ENCODE measurements at places on chromosomes 6 and 20.

DNA sequence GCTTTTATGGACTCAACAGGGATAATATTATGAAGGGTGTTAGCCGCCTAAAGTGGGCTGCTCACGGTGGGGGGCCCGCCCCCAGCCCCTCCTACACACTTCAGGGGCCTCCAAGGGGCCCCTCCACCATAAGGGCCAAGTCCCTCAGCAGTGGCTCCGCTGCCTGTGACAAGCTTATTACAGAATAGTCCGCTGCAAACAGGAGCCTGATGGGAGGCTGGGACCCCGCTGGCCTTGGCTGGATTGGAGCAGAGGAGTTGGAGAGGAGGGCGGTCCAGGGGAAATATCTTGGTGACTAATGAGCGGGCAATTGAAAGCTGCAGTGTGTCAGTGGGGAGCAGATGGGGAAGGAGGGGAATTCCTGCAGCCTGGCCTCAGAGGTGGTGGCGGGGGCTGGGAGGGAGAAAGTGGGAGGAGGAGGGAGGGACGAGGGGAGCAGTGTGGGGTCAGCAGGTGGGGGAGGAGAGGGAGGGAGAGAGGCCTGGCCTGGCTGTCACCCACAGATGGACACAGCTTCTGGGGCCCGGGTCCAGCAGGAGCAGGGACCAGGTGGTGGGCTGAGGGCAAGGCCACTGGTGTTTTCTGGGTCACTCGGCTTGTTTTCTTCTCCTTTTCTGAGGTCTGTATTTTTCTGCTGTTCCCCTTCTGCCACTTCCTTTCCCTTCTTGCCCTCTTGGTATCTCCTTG is 57.6 kb upstream of the FOXP4 start:
- peaks cover 59% of the 10 kb centered on the region for H3K27me3 ChIP-seq
- H3K36me3 ChIP-seq = no peaks in the 10 kb centered on the region
- no peak overlapping the region for H3K27ac ChIP-seq
- no peaks in the 10 kb centered on the region for H3K4me1 ChIP-seq

GRCh38 chr20:32945710-32946221 is 58.5 kb downstream of the SUN5 start:
- no peak overlapping the region for H3K27ac ChIP-seq
- H3K4me1 ChIP-seq = no peaks in the 10 kb centered on the region
- no peaks in the 10 kb centered on the region for H3K27me3 ChIP-seq
- DNase-seq = no peak
- H3K36me3 ChIP-seq = no peaks in the 10 kb centered on the region

DNA sequence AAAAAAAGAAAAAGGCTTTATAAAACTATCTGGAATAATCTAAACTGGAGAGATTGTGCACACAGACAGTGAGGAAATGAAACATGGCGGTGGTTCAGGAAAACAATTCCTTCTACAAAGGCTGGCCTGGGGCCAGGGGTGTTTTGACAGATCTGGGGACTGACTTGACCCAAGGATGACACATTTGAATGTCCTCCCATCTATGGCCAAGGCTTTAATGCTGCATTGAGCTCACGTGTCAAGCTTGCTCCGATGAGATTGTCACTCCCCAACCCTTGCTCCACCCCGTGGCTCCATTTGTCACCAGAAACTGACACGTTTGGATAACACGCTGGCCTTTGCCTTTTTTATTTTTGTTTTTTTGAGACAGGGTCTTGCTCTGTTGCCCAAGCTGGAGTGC is 156.1 kb downstream of the ZFP64 start:
- DNase-seq = no peak
- H3K4me1 ChIP-seq = peaks cover 7% of the 10 kb centered on the region
- H3K36me3 ChIP-seq = no peaks in the 10 kb centered on the region

GRCh38 chr6:106360989-106361430 is 493 bp downstream of the CRYBG1 start:
- DNase-seq = no peak
- peaks cover 13% of the 10 kb centered on the region for H3K4me1 ChIP-seq
- H3K27ac ChIP-seq = no peak overlapping the region
- no peaks in the 10 kb centered on the region for H3K36me3 ChIP-seq
- H3K27me3 ChIP-seq = peaks cover 77% of the 10 kb centered on the region

GRCh38 chr6:99064834-99065233 is 117.1 kb upstream of the FBXL4 start:
- no peaks in the 10 kb centered on the region for H3K4me1 ChIP-seq
- H3K36me3 ChIP-seq = no peaks in the 10 kb centered on the region
- DNase-seq = no peak
- H3K27me3 ChIP-seq = no peaks in the 10 kb centered on the region
- H3K27ac ChIP-seq = no peak overlapping the region

DNA sequence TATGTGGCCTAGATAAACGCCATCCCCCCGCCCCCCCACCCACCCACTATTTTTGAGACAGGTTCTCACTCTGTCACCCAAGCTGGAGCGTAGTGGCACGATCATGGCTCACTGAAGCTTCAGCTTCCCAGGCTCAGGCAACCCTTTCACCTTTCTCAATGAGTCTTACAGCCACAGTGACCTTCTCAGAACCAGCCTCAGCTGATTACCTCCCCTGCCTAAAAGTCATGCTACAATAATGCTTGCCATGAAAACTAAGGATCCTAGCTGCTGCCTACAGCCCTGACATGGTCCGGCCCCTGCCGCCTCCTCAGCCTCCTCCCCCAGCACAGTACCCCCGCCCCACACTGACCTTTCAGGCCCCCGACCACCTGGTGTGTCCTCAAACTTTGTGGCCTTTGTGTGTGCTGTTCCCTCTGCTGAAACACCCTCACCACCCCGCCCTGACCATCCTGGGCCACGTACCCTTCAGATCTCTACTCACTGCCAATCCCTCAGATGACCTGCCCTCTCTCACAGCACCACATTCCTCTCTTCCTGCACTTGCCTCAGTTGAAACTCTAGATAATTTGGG is 31.3 kb downstream of the PNPLA1 start:
- no peaks in the 10 kb centered on the region for H3K36me3 ChIP-seq
- H3K27ac ChIP-seq = no peak overlapping the region
- no peak overlapping the region for H3K4me3 ChIP-seq
- DNase-seq = no peak

DNA sequence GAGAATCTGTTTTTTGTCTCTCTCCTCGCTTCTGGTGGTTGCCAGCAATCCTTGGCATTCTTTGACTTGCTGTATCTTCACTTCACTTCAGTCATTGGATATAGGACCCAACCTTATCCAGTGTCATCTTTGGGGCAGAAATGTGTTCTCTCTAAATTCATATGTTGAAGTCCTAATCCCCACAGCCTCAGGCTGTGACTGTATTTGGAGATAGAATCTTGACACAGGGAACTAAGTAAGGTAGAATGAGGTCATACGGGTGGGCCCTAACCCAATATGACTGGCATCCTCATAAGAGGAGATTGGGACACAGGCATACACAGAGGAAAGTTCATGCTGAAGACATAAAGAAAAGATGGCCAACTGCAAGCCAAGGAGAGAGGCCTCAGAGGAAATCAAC is 51.9 kb upstream of the TPD52L1 start:
- H3K27me3 ChIP-seq = no peaks in the 10 kb centered on the region
- H3K4me3 ChIP-seq = no peak overlapping the region
- no peaks in the 10 kb centered on the region for H3K36me3 ChIP-seq
- H3K27ac ChIP-seq = no peak overlapping the region
- H3K4me1 ChIP-seq = peaks cover 18% of the 10 kb centered on the region

DNA sequence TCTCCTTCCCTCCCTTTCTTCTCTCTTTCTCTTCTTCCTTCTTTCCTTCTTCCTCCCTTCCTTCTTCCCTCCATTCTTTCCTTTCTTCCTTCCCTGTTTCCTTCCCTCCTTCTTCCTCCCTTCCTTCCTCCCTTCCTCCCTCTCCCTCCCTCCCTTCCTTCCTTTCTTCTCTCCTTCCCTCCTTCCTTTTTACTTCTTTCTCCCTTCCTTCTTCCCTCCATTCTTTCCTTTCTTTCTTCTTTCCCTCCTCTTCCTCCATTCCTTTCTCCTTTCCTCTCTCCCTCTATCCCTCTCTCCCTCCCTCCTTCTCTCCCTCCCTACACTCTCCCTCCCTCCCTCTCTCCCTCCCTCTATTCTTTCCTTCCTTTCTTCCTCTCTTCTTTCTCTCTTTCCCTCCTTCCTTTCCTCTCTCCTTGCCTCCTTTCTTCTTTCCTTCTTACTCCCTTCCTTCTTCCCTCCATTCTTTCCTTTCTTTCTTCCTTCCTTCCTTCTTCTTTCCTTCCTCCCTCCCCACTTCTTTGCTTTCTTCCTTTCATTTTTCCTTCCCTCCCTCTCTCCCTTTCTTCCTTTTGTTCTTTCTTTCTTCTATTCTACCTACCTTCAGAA is 200.4 kb upstream of the SSTR4 start:
- H3K36me3 ChIP-seq = no peaks in the 10 kb centered on the region
- H3K4me3 ChIP-seq = no peak overlapping the region
- H3K4me1 ChIP-seq = no peaks in the 10 kb centered on the region

GRCh38 chr20:33570743-33571142 is 80.8 kb downstream of the CBFA2T2 start:
- no peaks in the 10 kb centered on the region for H3K27me3 ChIP-seq
- peaks cover 39% of the 10 kb centered on the region for H3K4me1 ChIP-seq
- H3K27ac ChIP-seq = no peak overlapping the region
- no peak overlapping the region for H3K4me3 ChIP-seq
- no peak for DNase-seq

GRCh38 chr6:131602781-131603312 is 25.2 kb downstream of the MED23 start:
- H3K4me1 ChIP-seq = peaks cover 4% of the 10 kb centered on the region
- no peak overlapping the region for H3K4me3 ChIP-seq
- H3K36me3 ChIP-seq = peaks cover 95% of the 10 kb centered on the region
- DNase-seq = no peak

GRCh38 chr6:53151676-53152075 is 3.0 kb upstream of the GCM1 start:
- H3K4me3 ChIP-seq = no peak overlapping the region
- no peak for DNase-seq
- peaks cover 5% of the 10 kb centered on the region for H3K27me3 ChIP-seq
- H3K27ac ChIP-seq = no peak overlapping the region
- no peaks in the 10 kb centered on the region for H3K36me3 ChIP-seq
- no peaks in the 10 kb centered on the region for H3K4me1 ChIP-seq

- H3K4me3 ChIP-seq = no peak overlapping the region
- peaks cover 8% of the 10 kb centered on the region for H3K27me3 ChIP-seq
- H3K4me1 ChIP-seq = no peaks in the 10 kb centered on the region
- no peak for DNase-seq
Observed at GRCh38 chr6:24054388-24054787, 71.6 kb upstream of the NRSN1 start.

- H3K4me1 ChIP-seq = peaks cover 7% of the 10 kb centered on the region
- H3K27ac ChIP-seq = no peak overlapping the region
- H3K36me3 ChIP-seq = no peaks in the 10 kb centered on the region
- H3K27me3 ChIP-seq = no peaks in the 10 kb centered on the region
- no peak overlapping the region for H3K4me3 ChIP-seq
Observed at GRCh38 chr20:15674253-15675060, 898.8 kb downstream of the KIF16B start.
